ENCODE measurements at places on chromosomes 13 and 19. TPM values are rescaled to one million over a fixed set of nuclear protein-coding genes. Genes with fewer than 3 reads are reported as not detected.

Gene TSHZ3
- total RNA-seq, result 3.0 TPM

Gene PRR22
- 6.7 TPM for total RNA-seq

Gene ZNF77
- total RNA-seq, result 7.8 TPM

Gene SIGLECL1
- not detected for total RNA-seq

Gene CGB5
- total RNA-seq, result not detected

- H3K4me1 ChIP-seq, result no peaks in the 10 kb centered on the region
- no peaks in the 10 kb centered on the region for H3K27me3 ChIP-seq
- no peak overlapping the region for H3K4me3 ChIP-seq
- H3K27ac ChIP-seq, result no peak overlapping the region
- peaks cover 26% of the 10 kb centered on the region for H3K36me3 ChIP-seq
Measured at GRCh38 chr19:30017172-30017571, 75.1 kb downstream of the URI1 start.

GRCh38 chr13:34933349-34933748, 8.7 kb upstream of the NBEA start:
- peaks cover 27% of the 10 kb centered on the region for H3K27me3 ChIP-seq
- H3K4me1 ChIP-seq, result no peaks in the 10 kb centered on the region
- DNase-seq, result no peak
- H3K4me3 ChIP-seq, result no peak overlapping the region
- no peaks in the 10 kb centered on the region for H3K36me3 ChIP-seq
- no peak overlapping the region for H3K27ac ChIP-seq

- H3K36me3 ChIP-seq, result no peaks in the 10 kb centered on the region
- H3K27ac ChIP-seq, result no peak overlapping the region
- no peak for DNase-seq
- no peaks in the 10 kb centered on the region for H3K27me3 ChIP-seq
- H3K4me3 ChIP-seq, result no peak overlapping the region
Measured at GRCh38 chr13:36829753-36830152, 10.7 kb downstream of the RFXAP start.

GRCh38 chr13:95714142-95714832, 37.3 kb downstream of the DNAJC3 start:
- DNase-seq, result no peak
- H3K27me3 ChIP-seq, result no peaks in the 10 kb centered on the region
- H3K4me1 ChIP-seq, result no peaks in the 10 kb centered on the region
- no peak overlapping the region for H3K4me3 ChIP-seq
- no peak overlapping the region for H3K27ac ChIP-seq

DNA sequence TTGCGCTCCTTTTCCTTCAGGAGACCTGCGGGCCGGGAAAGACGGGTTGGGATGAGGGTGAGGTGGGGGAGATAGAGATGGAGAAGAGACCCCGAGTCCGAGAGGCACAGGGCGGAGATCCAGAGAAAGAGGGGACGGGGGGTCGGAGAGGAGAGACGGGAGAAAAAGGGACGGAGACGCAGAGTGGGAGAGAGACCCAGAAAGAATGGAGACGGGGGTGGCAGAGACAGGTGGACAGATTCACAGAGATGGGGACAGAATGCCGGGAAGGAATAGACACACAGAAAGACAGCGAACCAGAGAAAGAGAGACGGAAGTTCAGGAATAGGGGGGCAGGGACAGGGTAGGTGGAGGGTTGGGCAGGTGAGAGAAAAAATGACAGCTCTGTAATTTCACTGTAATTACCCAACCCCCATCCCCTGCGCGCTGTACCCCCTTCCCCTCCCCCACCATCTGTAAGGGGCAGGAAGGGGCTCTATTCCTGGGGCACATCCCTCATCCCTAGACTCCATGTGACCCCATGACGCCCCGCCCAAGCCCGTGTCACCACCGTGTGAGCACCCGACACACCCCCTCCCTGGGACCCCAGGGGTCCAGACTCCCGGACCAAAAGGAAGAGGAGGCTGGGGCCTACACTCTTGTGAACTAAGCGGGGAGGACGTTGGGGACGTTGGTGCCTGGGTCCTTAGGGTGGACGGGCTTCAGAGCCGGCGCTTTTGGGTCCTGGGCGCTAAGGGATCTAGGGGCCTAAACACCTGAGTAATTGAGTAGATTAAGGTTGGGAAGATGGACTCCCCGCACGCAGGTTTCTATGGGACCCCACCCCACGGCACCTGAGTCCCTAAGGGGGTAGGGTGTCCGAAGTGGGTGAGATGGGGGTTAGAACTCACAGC, 967 bp downstream of the DBP start:
- no peak overlapping the region for H3K27ac ChIP-seq
- H3K36me3 ChIP-seq, result peaks cover 2% of the 10 kb centered on the region
- H3K4me3 ChIP-seq, result peak overlapping the region; percentile 83
- H3K4me1 ChIP-seq, result peaks cover 42% of the 10 kb centered on the region
